ENCODE measurements at places on chromosomes 7 and 10.

DNA sequence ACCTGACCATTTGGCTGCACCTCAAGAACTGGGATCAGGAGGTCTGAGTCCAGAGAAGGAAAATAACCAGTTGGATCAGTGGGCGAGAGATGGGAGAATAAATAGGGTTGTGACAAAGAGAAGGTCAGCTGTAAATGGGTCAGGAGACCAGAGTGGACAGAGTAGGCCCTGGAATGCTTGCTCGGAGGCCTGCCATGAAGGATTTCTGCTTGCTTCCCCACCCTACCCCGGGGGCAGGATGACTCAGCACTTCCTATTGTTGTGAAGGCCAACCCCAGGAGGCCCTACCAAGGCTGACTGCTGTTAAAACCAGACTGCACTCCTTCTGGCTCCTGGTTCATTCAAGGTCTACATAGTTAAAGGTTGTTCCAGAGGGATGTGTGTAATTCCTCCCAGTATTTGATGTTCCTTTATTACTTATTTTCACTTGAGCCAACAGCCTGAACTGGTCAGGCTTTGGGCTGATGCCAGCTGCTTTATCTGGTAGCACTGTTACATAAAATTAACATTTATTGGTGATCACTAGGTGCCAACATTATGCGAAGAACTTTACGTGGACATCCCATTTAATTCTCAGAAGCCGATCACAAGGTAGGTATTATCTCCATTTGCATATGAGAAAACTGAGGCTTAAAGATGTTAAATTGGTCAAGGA, 27.3 kb upstream of the IFRD1 start:
- no peak for DNase-seq

- DNase-seq: no peak
Measured at GRCh38 chr7:139870380-139870779, 41.3 kb downstream of the TBXAS1 start.

DNA sequence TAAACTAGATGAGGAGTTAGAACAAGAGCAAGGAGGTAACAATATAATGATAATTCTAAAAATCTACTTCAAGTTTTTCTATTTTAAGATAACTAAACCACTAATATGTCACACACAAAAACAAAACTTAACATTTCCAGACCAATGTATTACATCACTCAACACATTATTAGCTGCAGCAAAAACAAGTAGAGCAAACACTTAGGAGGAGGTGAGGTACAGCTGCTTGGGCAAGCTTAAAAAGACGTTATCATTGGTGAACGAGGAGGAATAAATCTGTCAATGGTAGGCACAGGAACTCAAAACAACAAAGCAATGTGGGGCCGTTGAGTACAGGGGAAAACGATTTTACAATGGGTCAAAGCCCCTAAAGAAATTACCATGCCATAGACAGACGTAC, 58.8 kb downstream of the EZH2 start:
- no peak for DNase-seq

DNA sequence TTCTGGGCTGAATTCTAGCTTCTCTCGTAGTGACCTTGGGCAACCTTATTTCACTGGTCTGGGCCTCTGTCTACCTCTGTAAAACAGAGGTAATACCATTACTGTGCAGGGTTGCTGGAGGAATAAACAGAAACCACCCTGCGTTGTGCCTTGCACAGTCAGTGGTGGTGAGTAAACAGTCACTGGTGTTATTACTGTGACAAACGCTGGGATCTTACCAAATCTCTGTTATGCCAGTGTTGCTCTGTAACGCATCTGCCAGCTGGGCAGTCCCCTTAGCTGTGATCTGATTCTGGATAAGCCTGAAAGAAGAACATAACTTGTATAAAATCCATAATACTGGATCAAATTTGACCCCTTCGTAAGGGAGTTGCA, 49.4 kb downstream of the NOD1 start:
- DNase-seq: no peak

- DNase-seq: peak; percentile 24
Measured at GRCh38 chr10:102596506-102596971, 47.7 kb upstream of the TRIM8 start.

All from stimulated activated CD4-positive, alpha-beta T cell treated with anti-CD3 and anti-CD28 coated beads, TNF-alpha, amount 100 ng/mL, for 24 hours (primary cell).